Pons (tissue), 1 donor: ENCODE measurements at places on chromosomes 2 and 18.

- DNase-seq: no peak
Observed at GRCh38 chr2:455015-455705, 167.3 kb upstream of the ALKAL2 start.

DNA sequence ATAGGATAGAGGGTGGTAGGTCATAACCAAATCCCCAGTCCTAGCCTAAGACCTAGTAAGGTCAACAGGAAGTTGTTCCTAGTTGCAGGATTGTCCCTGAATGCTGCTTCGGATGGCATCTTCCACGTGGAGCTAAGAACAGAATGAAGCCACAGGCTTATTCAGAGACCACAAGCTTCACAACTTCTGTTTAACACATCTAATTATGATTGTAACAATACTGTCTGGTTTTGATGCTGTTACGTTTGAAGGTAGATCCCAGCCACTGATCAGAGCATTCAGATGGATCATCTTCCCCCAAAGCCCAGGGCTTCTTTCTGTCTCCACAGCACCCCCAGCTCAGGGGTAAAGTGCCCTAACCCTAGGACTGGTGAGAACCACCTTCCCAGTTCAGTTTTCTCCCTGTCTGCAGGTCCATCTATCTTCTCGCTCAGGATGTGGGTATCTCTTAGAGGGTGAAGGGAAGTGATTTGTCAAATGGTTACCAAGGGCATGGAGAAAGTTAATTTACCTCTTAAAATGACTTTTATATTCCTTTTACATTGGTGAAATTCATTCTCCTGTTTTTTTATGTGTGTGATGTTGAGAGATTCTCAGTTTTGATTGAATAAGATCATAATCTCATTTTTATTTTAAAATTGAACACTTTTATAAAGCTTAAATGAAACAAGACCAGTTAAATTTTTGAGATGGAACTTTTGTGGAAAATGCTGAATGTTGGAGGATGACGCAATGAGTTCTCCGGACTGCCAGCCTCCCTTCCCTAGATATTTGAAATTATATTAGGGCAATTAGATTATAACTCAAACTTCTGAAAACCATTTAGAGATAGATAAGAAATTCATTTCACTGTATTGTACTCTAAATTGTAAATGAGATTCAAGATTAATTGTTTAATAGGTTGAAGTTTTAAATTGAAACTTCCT, 66.5 kb downstream of the RHBDD1 start:
- no peak for DNase-seq

GRCh38 chr2:129004485-129004884, 685.8 kb upstream of the HS6ST1 start:
- no peak for DNase-seq

- no peak for DNase-seq
Observed at GRCh38 chr2:59930430-59930829, 623.0 kb downstream of the BCL11A start.

GRCh38 chr2:234676109-234676782, 179.4 kb upstream of the ARL4C start:
- DNase-seq: no peak

DNA sequence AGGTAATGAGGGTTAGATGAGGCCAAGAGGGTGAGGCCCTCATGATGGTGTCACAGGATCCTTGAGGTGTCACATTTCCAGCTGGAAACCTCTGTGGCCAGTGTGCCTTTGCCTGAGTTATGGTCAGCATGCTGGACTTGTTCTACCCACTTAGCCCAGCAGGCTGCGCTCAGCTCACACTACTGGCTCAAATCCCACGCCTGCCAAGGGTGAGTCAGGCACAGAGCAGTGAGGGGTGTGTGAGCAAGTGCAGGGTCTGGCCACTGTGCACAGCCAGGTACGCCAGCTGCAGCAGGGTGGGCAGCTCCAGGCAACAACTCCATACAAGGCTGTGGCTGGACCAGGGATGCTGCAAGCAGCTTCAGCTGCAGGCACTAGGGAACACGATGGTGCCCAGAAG, 616.6 kb upstream of the FSHR start:
- DNase-seq: peak; percentile 76

- DNase-seq: peak; percentile 10
Observed at GRCh38 chr2:204545861-204546735, 823 bp downstream of the PARD3B start.

DNA sequence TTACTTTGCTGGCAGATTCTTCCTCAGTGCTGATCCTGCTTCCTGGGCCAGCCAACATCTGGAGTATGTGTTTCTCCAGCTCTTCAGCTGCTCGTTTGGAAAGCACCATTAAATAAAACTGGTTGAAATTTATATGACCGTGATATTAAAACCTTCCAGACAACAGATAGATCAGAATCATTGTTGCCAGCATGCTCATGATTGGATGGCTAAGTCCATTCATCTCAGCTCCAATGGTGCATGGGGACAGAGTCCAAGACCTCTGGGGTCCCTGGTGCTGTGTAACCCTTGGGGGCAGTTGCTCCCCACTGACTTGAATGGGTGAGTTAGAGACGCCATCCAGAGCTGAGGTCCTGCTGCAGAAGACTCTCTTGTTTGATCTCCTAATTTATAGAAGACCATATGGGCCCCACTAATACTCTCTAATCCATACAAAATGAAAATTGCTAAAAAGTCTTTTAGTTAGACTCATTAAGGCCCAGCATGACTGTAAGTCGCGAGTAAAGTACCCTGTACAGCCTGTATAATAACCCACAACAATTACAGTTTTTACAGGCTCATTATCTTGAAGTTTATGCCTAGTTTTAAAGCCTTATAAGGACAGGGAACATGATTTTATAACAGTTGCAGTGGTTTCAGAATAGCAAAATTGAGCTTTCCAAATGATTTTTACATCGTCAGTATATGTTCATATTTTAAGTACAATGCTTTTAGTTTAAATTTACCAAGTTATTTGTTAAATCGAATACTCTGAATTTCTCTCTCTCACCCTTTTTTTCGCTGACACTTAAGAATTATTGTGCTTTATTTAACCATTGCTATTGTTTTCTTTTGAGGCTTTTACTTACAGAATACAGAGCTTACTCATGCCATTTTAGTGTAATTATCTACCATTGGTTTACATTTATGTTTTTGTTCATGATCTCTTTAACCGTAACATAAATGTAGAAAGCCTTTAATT, 60.0 kb downstream of the CABLES1 start:
- no peak for DNase-seq

- DNase-seq: no peak
Observed at GRCh38 chr18:49023938-49024803, 73.4 kb upstream of the SMAD7 start.

- no peak for DNase-seq
Observed at GRCh38 chr2:173851141-173851641, 114.0 kb downstream of the SP3 start.

DNA sequence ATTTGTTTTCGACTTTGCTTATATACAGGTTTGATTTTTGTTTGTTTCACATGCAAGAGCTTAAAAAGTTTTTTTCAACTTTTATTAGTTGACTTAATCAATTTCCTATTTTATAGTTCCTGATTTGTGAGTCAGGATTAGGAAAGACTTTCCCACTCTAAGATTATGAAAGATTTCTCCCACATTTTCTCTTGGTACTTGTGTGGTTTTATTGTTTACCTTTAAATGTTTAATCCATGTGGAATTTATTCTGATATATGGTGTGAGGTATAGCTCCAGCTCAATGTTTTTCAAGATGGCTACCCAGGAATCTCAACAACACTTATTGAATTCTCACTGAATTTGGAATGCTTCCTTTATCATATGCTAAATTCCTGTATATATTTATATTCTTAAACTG, 117.8 kb upstream of the LGALSL start:
- no peak for DNase-seq

GRCh38 chr18:61575419-61575818, 242.2 kb downstream of the CDH20 start:
- no peak for DNase-seq

DNA sequence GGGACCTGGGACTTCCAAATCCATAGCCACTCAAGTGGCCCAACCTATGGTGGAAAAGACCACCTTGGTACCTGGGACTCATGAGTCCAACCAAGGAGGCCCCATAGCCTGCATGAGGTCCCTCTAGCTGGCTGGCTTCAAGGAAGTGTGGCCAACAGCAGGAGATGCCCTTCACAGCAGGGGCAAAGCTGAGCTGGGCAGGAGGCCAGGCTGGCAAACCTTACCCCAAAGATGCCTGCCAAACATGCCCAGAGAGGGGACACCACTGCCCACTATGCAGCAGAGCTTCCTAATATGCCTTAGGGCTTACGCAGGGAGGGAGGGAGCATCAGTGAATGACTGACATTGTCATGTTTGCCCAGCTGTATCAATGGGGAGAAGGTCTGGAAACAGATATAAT, 188.0 kb upstream of the GLI2 start:
- DNase-seq: no peak

DNA sequence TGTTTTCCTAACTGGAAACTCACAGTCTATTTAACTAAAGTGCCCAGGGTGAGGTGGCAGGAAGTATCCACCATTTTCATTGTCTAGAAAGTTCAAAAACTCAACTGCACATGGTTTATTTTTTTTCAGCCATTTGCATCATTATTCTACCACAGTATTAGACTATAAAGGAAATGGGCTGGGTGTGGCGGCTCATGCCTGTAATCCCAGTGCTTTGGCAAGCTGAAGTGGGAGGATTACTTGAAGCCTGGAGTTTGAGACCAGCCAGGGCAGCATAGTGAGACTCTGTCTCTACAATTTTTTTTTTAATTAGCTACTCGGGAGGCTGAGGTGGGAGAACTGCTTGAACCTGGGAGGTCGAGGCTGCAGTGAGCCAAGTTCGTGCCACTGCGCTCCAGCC, 213.8 kb downstream of the MYO3B start:
- DNase-seq: no peak

DNA sequence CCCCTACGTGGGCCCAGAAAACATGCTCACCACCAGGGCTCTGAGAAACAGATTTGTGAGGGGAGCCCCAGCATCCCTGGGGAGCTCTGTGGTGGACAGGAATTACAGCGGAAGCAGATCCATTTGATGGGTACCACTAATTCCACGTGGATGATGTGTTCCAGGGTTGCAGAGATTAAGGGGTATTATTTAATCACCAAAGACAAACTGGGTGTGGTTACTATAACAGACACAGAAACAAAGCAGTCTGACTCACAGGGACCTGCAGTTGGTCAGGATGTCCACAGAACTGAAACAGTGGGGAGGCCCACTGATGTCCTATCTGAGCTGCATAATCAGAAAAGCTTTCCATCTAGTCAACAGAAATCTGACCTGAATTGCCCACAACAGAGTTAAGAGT, 65.8 kb downstream of the PSMG2 start:
- no peak for DNase-seq

- no peak for DNase-seq
Observed at GRCh38 chr2:27237341-27237945, 20.3 kb downstream of the CAD start.

- no peak for DNase-seq
Observed at GRCh38 chr2:166282154-166282553, 93.6 kb downstream of the SCN9A start.

- DNase-seq: no peak
Observed at GRCh38 chr2:239305771-239306170, 95.0 kb downstream of the HDAC4 start.

DNA sequence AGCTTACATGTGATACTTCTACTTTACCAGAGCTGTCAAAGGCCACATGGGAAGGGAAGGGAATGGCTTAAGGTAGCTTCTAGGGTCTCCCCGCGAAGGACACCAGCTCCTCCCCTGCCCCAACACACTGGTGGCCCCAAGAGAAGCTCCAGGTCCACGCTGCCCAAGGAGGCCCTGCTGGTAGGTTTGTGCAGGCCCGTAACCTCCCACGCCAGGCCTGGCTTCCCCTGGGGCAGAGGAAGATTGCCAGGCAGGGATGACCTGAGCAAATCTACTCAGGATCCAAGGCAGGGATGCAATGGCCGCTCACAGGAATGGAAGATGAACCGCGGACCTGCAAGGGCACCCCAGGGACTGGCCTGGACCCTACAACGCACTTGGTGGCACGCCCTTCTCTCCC, 205.1 kb downstream of the MGAT5 start:
- no peak for DNase-seq

DNA sequence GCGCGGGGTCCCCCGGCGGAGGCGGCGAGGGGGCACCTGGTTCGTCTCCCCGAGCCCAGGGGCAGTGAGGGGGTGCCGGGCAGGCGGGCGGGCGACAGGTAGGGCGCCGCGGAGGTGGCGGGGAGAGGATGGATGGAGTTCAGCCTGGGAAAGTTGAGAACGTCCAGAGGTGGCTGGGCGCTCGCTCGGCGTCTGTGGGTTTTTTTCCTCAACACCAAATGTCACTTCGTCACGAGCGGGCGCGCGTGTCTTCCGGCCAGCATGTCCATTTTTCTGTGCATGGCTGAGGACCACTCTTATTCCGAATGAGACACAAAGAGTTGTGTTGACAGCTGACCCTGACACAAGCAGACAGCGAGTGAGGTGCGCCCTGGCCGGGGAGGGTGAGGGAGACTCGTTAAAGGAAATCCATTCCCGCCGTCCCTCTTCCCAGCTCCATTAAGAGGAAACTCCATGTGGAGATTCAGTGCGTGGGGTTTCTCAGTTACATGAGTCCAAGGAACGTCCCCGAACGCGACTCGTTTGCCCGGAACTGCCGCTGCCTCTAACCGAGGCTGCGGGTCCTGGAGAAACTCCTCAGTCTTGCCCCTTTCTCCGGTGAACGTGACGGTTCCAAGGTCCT, 859 bp downstream of the GREB1L start:
- no peak for DNase-seq

- no peak for DNase-seq
Observed at GRCh38 chr2:200774920-200775319, 36.8 kb upstream of the BZW1 start.

GRCh38 chr2:240384711-240385450, 50.6 kb upstream of the GPC1 start:
- no peak for DNase-seq

DNA sequence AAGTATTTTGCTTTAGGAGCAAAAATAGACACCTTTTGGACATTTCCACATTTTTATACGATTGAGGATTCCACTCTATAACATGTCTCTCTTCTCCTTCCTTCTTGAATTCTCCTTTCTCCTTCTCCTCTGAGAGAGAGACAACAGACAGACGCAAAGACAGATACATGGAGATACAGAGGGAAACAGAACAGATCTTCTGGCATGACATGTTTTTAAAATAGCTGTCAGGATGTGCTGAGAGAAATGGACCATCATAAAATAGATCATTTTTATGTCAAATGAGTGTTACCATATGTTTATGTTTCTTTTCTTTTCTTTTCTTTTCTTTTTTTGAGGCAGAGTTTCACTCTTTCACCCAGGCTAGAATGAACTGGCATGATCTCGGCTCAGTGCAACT, 44.4 kb upstream of the ZNF532 start:
- no peak for DNase-seq

DNA sequence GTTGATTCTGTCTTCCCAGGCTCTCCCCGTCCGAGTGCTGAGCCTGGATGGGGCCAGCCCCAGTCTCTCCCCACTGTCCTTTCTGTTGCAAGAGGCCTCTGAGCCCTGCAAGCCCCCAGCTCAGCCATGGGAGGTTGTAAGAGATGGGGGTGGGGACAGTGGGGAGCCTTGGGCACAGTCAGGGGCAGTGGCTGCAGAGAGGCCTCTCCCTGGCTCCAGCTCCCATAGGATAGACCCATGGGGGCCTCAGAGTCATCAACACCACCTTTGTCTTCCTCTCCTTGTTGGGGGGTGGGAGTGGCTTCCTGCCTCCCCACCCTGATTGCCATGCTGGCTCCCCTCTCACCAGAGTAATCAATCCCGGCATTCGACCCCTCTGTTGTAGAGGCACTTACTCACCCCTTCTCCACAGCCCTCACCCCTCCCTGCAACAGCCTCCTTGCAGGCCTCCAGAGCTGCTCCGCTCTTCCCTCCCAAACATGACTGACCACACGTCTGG, 37.5 kb upstream of the NPAS2 start:
- no peak for DNase-seq
